Thoracic aorta (tissue), 2 donors: ENCODE measurements at places on chromosomes 12 and 14.

- DNase-seq: no peak
Observed at GRCh38 chr12:51270067-51270950, at the start of gene SMAGP. SMAGP (minus strand) TSS chr12:51270415; CDS start chr12:51269278, 1,137 bp downstream.

- no peak for DNase-seq
Observed at GRCh38 chr14:61609191-61609843, 86.0 kb upstream of the HIF1A start.

DNA sequence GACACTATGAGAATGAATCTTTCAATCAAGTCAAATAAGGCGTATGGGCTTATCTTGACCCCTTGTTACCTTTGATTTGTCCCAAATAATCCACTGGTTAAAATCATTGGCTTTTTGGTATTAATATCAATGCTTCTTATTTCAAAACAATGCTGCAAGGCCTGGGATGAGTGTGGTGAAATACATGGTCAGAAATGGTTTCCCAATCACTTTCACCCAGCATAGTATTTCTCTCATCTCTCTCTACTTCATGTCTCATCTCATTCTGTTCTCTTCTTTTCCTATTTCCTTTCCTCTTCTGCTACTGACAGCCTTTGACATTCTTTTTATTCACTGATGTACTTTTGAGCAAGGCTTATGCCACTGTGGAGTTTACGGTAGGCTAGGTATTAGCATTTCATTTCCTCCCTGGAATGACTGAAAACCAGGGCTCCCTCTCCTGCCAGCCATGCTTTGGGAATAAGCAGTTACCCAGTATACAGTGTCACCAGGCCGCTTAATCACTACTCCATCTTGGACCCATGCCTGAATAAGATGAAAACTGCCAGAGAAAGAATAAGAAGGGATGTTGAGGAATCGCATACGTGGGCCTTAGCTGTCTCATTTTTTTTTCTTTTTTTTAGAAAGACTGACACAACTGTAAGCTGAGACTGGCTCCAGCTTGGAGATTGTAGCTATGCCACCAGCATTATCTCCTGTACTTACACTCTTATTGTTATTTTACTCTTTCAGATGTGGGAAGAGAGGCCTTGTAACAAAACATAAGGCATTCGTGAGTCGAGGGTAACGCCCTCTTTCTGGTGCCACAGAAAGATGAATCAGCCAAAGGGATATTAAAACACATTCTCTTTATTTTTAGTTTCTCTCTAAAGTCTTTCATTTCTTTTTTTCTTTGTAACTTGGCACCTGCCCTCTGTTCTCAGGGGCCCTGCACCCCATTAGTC is 53.5 kb downstream of the IGF1 start:
- DNase-seq: no peak

GRCh38 chr14:89327771-89328212 is 89.2 kb downstream of the FOXN3 start:
- DNase-seq: no peak

- DNase-seq: no peak
Observed at GRCh38 chr12:46926526-46926925, 100.7 kb upstream of the SLC38A4 start.
